Activated CD8-positive, alpha-beta memory T cell treated with anti-CD3 and anti-CD28 coated beads for 48 hours (primary cell): ENCODE measurements at places on chromosomes 3 and 15.

DNA sequence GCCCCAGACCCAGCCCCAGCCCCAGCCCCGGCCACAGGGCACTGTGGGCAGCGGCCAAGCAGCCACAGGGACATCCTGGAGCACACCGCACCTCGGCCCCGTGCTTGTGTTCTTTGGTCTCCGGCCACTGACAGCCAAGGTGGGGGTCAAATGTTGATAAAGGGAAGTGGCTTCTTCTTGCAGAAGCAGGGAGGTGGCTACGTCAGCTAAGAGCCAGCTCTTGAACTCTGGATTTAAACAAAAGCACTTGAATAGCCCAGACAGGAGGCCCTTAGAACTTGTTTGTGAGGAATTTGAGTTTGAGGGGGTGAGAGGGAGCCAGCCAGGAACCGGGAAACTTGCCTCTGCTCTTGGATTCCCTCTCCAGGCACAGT, 135.8 kb upstream of the ABHD17C start:
- DNase-seq, result no peak

- no peak for DNase-seq
Measured at GRCh38 chr3:193782747-193783146, 189.7 kb downstream of the OPA1 start.

DNA sequence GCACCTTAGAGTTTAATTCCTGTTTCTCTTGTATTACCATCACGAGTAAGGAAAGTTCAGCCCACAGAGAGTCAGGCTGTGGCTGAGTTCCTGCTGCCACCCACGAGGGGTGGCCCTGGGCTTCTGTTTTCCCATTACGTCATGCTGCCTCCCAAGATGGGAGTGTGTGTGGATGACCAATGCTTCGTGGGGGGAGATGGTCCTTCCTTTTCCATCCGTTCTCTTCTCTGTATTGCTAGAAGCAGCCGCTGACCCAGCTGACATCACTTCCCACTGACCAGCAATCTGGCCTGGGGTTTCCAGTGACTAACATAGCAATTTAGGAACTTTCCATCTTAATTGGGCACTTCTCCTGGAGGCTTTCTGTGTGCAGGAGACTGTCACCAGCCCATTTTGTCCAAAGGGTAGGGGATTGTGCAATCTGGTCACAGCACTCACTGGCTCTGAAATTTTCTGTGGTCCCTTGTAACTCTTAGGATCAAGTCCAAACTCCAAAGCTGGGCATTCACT, 9.3 kb downstream of the IRAK2 start:
- DNase-seq, result no peak

DNA sequence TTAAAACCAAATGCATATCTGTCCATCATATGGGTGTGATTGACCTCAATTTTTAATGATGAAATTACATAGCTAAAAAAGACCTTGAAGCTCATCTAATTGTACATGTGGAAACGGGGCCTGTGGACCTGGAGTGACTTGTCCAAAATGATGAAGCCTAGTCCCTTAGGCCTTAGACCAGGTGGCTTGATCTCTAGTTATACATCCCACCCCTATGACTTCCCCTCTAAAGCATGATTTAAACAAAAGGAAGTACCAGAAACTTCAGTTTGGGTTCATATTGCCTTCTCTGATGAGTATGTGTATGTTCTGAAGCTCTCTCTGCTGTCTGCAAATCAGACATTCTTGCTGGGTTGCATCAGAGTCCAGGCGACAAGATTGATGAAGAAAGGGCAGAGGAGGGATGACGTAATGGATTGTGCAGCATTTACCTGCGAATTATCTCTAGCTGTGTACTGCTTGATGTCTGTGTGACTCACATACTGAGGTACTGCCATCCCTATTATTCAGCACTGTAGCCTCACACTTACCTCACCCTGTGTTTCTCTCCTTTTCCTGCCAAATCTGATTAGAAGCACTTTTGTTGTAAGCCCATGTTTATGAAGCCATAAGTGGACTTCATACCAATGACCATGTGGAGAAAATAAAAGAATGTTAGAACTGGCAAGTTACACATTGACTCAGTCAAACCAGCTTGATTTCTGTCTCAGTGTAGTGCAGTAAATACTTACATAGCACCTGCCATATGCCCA, 111.5 kb downstream of the FILIP1L start:
- DNase-seq, result no peak

GRCh38 chr3:59595830-59596229, 546.0 kb upstream of the CFAP20DC start:
- DNase-seq, result no peak

DNA sequence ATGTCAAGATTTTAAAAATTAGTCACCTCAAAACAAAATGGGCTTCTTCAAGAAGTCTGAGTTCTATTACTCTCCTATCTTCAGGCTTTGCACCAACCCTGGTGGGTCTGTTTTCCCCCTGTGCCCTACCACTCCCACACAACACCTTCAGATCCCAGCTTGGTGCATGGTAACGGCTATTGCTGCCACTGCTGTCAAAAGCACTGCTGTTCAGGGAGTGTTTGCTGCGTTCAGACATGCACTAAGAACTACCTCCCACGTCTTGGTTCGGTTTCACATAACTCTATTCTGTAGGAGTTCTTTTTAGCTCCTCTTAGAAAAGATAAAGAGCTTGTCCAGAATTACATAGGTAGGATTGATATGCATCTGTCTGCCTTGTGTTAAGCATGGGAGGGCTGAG, 799.2 kb downstream of the NR2F2 start:
- DNase-seq, result no peak

DNA sequence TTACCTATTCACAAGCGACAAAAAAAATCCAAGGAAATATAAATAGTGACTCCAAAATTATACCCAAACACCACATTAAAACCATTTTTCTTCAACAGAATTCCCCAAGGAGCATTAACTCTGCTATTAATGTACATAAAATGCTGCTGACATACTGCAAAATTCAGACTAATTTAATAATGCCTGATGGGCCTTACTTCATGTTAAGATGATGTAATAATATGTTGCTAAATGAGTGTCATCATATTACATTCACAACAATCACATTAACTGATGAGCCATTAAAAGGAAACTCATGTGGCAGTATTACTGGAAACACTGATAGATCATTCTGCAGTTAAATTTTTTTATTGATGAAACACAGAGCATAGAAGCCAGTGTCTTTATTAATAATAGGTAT, 204.9 kb upstream of the CGNL1 start:
- no peak for DNase-seq

GRCh38 chr3:71185733-71186455, 397.6 kb downstream of the FOXP1 start:
- DNase-seq, result no peak
